ENCODE measurements at places on chromosomes 12 and 14. TPM values are rescaled to one million over a fixed set of nuclear protein-coding genes. Genes with fewer than 3 reads are reported as not detected.

The TMEM229B gene
- 0.24 TPM for total RNA-seq

The DACT1 gene
- 0.47 TPM for total RNA-seq

The RNF31 gene
- total RNA-seq: 39.1 TPM

The KRT73 gene
- not detected for total RNA-seq

The TOMM20L gene
- not detected for total RNA-seq

The TBX5 gene
- not detected for total RNA-seq

The GRIN2B gene
- 5.3 TPM for total RNA-seq

The AQP6 gene
- total RNA-seq: 0.02 TPM

The DYRK2 gene
- 14.4 TPM for total RNA-seq

The SLC17A8 gene
- total RNA-seq: not detected

The IRAK4 gene
- total RNA-seq: 4.4 TPM

The NFE2 gene
- not detected for total RNA-seq

The ANO4 gene
- not detected for total RNA-seq

The TGM1 gene
- 0.98 TPM for total RNA-seq

The SDR9C7 gene
- total RNA-seq: 0.05 TPM

The SLC25A47 gene
- total RNA-seq: not detected

The C14orf180 gene
- total RNA-seq: not detected

Measured in A549 treated with dexamethasone at 1 μM for 4 hours (cell line).